Cerebellum (tissue), 4 donors: ENCODE measurements at places on chromosomes 13 and 19. TPM values are rescaled to one million over a fixed set of nuclear protein-coding genes. Genes with fewer than 3 reads are reported as not detected.

The PTH2 gene
- not detected for total RNA-seq

The OR7A5 gene
- not detected for total RNA-seq

The METTL21C gene
- 0.82 TPM for total RNA-seq

The TPGS1 gene
- total RNA-seq, result 12.8 TPM

The FBN3 gene
- 22.3 TPM for total RNA-seq

The PTPRS gene
- 207 TPM for total RNA-seq

The GRIK5 gene
- total RNA-seq, result 19.6 TPM

The ZNF540 gene
- 17.6 TPM for total RNA-seq

The HS6ST3 gene
- total RNA-seq, result 35.0 TPM

The OLFM4 gene
- total RNA-seq, result 0.36 TPM

The ACER1 gene
- total RNA-seq, result not detected

The FFAR1 gene
- total RNA-seq, result not detected

The TMEM143 gene
- 4.9 TPM for total RNA-seq

The SPTBN4 gene
- total RNA-seq, result 22.5 TPM

The TPTE2 gene
- not detected for total RNA-seq

The TEAD2 gene
- total RNA-seq, result 15.3 TPM

The FPR1 gene
- total RNA-seq, result 3.2 TPM

The UBE2L5 gene
- total RNA-seq, result 0.64 TPM

The CD79A gene
- not detected for total RNA-seq

The IGFL2 gene
- 1.2 TPM for total RNA-seq

The PROZ gene
- not detected for total RNA-seq

The SIGLEC12 gene
- 0.18 TPM for total RNA-seq

The ANGPTL8 gene
- not detected for total RNA-seq

The FAAP24 gene
- 1.7 TPM for total RNA-seq

The ZNF606 gene
- total RNA-seq, result 55.9 TPM

The DPF1 gene
- total RNA-seq, result 16.6 TPM

The SMIM44 gene
- not detected for total RNA-seq

The NCLN gene
- 11.4 TPM for total RNA-seq

The PRR20A gene
- total RNA-seq, result not detected

The VSTM2B gene
- total RNA-seq, result 2.6 TPM

The URAD gene
- total RNA-seq, result not detected

The CAMSAP3 gene
- 9.9 TPM for total RNA-seq

The IGFLR1 gene
- 1.3 TPM for total RNA-seq

The RNF113B gene
- not detected for total RNA-seq
